ENCODE measurements at places on chromosomes 5 and 9.

DNA sequence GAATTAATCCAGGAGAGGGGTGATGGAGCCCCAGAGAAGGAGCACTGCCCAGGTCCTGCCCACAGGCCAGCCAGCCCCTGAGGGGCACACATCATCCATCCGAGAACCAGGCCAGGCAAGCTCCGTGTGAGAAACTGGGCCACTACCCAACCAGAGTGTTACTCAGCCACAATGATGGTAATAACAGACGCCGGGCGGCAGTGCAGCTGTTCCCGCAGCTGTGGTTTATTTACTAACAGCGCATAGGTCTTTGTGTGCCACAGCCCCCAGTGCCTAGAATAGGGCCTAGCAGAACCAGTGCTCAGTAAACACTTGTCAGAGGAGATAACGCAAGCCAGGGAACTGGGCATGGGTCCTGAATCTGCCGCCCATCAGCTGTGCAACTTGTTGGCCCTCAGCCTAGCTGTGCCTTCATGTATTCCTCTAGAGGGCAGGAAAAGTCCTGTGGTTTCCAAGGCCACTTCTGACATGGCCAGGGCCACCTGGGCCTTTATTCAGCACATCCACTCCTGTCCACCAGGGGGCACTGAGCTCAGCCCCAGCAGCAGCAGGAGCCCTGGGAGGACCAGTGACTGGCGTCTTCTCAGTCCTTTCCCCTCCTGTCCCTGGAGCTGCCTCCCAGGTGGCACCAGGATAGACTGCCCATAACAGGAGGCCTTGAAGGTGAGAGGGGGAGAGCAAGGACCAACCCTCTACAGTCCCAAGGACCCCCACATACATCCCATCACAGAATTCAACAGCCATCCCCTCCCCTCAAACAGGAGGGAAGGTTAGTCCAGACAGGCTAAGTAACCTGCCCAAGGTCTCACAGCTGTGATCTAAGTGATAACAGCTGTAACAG, 2.1 kb downstream of the MXD3 start:
- DNase-seq: peak; percentile 80

- DNase-seq: peak; percentile 92
Observed at GRCh38 chr5:168472329-168472728, 13.9 kb upstream of the RARS1 start.

GRCh38 chr5:119390404-119390803, 34.6 kb downstream of the TNFAIP8 start:
- no peak for DNase-seq

- no peak for DNase-seq
Observed at GRCh38 chr5:1293416-1294205, 1.3 kb downstream of the TERT start.

All from GM03348 (cell line).